Glomerular endothelial cell (primary cell): ENCODE measurements at places on chromosomes 11 and 22. TPM values are rescaled to one million over a fixed set of nuclear protein-coding genes. Genes with fewer than 3 reads are reported as not detected.

The SELENOM gene
- 120 and 175 TPM in 2 replicates for total RNA-seq

DNA sequence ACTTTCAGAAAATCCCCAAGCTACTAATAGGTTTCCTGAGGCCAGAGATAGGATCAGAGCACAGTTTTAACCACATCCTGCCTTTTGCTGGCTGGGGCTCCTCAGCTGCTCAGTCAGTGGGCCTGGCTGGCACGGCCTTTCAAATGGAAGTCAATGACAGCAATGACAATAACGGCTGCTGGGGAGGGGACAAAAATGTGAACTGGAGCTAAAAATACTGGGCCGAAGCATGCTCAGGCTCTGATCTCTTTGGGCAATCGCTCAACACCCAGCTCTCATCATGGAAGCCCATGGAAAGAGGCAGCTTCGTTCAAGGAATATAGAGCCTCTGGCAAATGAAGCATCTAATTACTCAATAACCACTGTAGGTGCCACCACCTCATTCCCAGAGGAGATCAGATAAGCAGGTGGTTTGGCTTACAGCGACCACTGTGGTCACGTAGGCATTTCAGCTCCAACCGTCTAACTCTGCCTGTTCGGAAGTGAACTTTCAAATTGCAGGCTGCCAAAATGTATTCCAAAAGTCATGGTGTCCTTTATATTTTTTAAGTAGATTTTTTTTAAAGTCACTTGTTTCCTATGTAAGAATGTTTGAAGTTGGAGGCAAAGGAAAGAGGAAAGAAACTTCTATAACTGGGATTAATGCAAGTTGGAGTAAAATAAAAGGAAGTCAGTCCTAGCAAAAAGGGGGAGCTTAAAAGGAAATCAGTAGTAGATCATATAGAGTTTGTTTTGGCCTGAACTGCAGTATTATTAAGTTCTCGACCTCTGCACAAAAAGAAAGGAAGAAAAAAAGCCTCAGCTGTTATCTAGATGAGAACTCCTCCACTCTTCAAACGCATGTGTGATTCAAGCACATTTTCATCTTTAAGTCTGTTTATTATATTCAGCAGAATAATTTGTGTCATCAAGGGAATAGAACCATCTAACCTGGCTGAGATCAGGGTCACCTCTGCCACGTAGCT, 14.1 kb downstream of the WT1 start:
- DNase-seq: no peak

DNA sequence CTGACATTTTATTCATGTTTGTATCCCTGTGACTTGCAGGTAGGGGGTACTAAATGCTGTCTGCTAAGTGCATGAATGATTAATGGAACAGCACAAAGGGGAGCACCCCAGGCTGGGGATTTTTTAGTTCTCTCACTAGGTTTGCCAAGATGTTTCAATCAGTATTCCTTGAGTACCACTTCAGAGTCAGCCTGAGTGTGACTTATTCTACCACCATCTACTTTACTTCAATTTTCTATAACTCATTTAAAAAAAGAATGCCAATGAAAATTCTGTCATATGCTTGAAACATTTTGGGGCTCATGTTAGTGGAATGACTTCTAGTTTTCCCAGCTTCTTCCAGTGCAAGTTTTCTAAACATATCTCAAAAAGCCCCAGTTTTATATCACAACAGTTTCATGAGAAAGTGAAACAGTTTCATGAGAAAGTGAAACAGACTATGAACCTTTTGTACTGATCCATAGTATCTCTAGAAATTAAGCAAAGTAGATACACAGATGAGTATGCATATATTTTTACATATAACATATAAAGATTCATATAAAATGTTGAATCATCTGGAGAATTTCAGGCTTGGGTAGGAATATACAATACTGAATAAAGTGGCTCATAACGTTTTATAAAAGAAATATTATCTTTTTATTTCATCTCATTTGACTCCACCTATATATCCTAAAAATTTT, 252.4 kb downstream of the GRM5 start:
- no peak for DNase-seq

GRCh38 chr11:65934014-65934413, 11.3 kb upstream of the TSGA10IP start:
- no peak for DNase-seq

- DNase-seq: no peak
These were observed 7.2 kb upstream of the IL10RA start for GRCh38 chr11:117978991-117979390.

DNA sequence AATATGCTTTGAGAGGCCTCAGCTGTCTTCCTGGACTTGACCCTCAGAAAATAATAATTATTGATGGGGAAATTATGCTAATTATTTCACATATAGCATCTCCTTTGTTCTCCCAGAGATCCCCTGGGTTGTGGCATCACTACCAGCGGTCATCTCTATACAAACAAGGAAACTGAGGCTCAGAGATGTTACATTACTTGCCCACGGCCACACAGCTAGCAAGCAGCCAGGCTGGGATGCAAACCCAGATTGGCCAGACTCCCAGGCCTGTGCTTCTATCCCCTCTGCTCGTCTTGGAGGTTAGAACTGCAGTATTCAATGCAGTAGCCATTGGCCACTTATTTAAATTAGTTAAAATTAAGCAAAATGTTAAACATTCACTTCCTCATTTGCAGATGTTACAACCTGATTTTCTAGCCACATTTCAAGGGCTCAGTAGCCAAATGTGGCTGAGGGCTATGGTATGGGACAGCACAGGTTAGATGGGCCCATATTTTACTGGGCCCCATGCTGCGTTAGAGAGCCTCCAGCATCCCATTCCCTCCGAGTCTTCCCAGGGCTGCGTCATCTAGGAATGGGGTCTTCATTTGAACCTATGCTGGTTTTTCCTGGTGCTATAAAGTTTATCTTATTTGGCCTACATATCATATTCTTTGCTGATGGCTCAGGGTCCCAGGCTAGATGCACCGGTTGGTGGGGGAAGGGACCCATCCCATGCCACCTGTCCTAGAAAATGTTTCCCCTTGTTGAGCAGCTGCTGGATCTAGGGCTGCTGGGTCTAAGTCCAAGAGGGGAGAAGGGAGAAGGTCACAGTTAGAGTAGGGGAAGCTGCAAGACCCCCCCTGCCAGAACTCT, 2.2 kb downstream of the SLC35C1 start:
- DNase-seq: no peak

The LRRN4CL gene
- not detected in 2 replicates for total RNA-seq

The OR10A2 gene
- total RNA-seq: not detected in 2 replicates

DNA sequence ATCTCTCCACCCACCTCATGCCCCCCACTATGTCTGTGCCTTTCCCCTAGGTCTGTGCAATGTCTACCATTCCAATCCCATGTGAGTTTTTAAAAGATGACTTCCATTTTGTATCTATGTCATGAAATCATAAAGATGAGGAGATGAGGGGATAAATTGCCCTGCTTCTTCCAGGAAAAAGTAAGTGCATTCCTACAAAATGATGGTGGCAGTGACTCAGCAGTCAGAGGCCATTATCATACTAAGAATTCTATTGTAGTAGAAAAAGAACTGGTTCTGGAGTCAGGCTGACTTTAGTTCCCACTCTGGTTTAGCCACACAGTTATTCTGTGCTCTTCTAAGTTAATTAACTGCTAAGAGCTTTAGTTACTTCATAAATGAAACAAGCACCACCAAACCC, 89.6 kb upstream of the API5 start:
- DNase-seq: no peak

The SPON1 gene
- 0.47 and 17.1 TPM in 2 replicates for total RNA-seq

DNA sequence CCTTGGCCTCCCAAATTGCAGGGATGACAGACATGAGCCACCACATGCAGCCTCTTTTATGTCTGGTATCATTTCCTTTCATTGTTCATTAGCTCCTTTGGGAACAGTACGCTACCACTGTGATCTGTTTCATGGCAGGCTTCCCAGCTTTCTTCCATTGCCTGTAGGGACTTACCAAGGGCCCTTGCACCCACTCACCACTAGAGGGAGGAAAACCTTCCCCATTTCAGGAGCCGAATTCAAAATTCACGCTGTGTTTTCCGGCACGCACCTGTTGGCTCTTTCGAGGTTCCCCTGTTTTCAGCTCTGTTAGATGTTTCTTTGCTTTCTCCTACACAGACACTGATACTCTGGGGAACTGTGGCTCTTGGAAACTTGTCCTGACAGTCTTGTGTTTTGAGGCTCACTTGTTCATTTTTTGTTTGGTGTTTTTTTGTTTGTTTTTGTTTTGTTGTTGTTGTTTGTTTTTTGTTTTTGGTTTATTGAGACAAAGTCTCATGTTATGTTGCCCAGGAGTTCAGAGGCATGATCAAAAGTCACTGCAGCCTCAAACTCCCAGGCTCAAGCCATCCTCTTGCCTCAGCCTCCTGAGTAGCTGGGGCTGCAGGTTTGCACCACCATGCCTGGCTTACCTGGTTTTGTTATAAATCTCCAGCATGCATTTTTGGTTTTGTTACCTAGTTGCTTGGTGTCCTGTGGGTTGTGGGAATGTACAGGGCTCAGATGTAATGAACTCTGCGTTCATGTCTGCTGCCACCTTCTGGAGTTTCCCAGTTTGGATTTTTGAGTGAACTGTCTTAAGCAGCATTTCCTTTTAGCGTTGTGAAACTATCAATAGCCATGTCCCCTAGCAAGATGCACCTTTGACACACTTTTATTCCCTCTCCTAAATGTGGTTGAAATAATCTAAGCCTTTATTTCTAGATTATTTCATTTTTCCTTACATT, 2.3 kb downstream of the KRTAP5-11 start:
- peak; percentile 52 for DNase-seq

The APOBEC3B gene
- 0.87 and 4.7 TPM in 2 replicates for total RNA-seq

The PRG3 gene
- total RNA-seq: not detected in 2 replicates

GRCh38 chr11:128860571-128861361, 6.3 kb downstream of the KCNJ1 start:
- no peak for DNase-seq

GRCh38 chr22:24450610-24451009, 23.2 kb downstream of the ADORA2A start:
- DNase-seq: no peak

- DNase-seq: no peak
These were observed 940 bp upstream of the TNKS1BP1 start for GRCh38 chr11:57325735-57326048.
